ENCODE measurements at places on chromosomes 3 and 15. TPM values are rescaled to one million over a fixed set of nuclear protein-coding genes. Genes with fewer than 3 reads are reported as not detected.
A peak's percentile ranks its signal among the peaks of the same experiment; 100 is the strongest.

- peak; percentile 74 for DNase-seq
Observed at GRCh38 chr3:71064956-71065763, 518.4 kb downstream of the FOXP1 start.

Gene MED12L
- total RNA-seq = 0.67 TPM

GRCh38 chr3:20080956-20081554 is 40.8 kb downstream of the KAT2B start:
- peak; percentile 88 for DNase-seq

- no peak for DNase-seq
Observed at GRCh38 chr15:89976246-89976600, 24.9 kb upstream of the ZNF710 start.

DNA sequence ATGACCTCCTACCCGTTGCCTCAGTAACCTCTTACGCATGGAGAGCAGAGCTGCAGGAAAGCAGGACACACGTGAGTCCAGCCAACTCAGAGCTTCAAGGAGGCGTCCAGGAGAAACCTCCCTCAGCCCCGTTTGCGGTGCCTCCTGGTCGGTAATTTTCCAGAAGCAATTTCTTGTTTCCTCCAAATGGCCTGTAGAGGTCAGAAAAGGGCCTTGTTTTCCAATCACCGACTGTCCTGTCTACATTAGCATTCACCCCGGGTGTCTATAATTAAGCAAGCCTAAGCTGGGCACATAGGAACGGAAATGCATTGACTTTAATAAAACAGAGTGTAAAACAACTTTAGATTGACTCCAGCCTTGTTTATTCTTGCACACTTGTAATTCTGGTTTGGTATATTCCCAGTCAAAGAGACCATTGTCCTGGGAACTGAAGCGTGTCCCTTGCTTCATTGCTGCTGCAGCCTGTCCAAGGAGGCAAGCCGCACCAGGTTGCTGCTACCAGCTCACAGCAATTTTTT is 836.2 kb downstream of the AGBL1 start:
- no peak for DNase-seq

- no peak for DNase-seq
Observed at GRCh38 chr3:195185583-195185982, 85.4 kb downstream of the XXYLT1 start.

DNA sequence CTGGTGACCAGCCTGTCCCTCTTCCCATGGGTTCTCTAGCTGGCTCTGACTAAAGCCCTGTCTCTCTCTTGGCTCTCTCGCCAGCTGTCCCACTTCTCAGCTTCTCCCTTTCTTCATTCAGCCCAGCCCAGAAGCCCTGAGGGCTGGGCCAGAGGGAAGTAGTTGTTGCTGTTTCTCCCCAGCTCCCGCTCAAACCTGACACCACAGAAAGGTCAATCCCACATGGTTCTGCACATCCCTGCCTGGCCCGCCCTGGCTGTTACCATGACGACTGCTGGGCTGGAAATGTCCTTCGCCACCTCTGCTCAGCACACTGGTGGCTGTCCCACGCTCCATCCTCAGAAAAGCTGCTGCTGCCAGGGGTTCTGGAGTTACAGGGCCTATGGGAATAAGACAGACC is 25.9 kb downstream of the CCDC32 start:
- DNase-seq = no peak

GRCh38 chr3:61032991-61033390 is 218.3 kb downstream of the FHIT start:
- DNase-seq = no peak

Gene NR2E3
- total RNA-seq = 0.70 TPM

- no peak for DNase-seq
Observed at GRCh38 chr3:62667714-62668113, 207.5 kb downstream of the CADPS start.

- no peak for DNase-seq
Observed at GRCh38 chr3:138812806-138813205, 21.9 kb downstream of the PIK3CB start.

Gene GHSR
- total RNA-seq = not detected

DNA sequence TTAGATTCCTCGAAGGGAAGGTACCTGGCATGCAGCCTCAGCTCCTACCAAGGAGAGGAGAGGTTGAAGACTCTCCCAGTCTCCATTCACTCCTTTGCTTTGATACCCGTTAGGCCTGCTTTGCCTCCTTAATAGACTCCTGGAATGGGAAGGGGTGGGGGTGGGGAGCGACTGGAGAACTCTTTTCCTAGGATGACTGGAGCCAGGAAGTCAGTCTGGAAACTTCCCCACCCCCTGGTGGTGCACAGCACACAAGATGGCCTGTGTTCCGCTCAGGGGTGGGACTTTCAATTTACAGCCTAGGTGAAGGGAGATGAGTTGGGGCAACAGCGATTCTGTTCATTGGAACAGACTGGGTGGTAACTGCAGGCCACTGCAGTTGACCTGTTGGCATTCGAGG is 21.4 kb upstream of the CELF6 start:
- no peak for DNase-seq

Gene MKRN3
- total RNA-seq = 0.38 TPM

DNA sequence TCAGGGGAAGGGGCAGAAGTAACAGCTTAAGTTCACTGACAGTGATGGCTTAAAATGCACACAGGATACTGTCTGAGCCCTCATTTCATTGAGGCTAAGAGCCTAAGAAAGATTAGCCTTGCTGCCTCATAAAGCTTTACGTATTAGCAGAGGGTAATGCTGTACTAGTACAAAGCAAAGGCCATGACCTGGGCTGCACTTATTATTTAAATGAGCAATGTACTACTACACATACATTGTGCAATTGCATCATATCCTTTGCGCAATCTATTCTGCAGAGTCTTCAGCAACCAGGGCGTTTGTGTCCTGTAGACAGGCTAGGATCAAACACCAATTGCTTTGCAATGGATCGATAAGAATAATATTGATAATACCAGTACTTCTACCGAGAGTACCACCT is 221.8 kb downstream of the TPRG1 start:
- no peak for DNase-seq
